SW 1271 (cell line): ENCODE measurements at places on chromosomes 11 and 22.

DNA sequence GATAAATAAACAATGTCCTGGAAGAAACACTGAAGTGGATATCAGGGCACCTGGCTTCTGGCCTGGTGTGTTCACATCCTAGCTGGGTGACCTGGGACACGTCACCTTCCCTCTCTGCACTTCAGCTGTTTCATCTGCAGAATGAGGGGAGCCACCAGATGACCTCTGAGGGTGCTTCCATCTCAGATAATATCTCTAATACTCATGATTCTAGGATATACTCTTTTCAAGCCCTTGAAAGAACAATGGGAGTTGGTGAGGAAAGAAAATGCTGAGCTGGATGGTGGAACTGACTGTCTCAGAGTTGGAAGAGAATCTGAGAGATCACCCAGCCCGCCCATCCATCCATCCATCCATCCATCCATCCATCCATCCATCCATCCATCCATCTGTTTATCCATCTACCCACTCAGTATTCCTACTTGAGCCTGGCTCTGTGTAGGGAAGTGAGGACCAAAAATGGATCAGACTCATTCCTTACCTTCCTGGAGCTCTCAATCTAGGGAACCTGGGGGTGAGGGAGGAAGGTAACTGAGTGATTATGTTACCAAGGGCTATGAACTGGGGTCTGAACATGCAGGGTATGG is 28.2 kb upstream of the LIPT2 start:
- no peak for DNase-seq

GRCh38 chr11:125257190-125257579 is 92.6 kb downstream of the PKNOX2 start:
- DNase-seq, result no peak

GRCh38 chr11:72745925-72746550 is 6.2 kb downstream of the ARAP1 start:
- DNase-seq, result no peak

DNA sequence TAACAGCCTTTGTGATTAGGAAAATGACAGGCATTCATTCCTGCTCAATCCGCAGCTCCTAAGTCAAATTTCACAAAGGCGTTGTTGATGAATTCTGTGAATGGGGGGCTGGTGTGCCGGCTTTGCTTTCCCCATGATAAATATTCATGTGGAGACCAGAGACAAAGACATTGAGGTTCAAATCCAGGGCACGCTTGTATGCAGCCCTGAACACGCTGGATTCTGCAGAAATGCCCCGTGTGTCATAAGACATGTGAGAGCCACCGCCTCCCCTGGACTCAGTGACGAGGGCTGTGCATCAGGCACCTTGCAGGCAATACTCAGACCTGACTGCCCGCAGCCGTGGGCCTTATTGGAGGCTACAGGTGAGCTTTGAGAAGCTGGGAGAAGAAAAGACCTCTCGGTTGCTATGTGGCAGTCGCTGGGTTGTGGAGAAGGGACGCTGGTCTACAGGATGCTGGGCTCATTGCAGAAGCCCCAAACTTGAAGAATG is 906.2 kb downstream of the BRD1 start:
- no peak for DNase-seq

- no peak for DNase-seq
Observed at GRCh38 chr22:38133331-38133730, 22.8 kb upstream of the BAIAP2L2 start.

DNA sequence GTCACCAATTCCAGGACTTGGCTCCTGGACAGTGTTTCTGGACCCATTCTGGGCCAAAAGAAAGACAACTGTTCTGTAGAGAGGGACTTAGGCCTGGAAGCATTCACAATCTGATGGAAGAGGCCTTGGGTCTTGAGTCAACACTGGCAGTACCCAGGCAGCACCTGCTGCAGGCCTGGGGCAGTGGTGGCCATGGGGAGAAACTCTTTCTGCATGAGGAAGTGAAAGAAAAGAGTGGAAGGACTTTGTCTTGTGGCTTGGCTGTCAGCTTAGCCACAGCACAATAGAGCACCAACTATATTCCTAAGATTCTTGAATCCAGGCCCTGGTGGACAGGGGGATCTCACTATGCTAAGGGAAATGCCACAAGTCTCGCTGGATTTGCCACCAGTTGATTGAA is 70.6 kb downstream of the CTSC start:
- no peak for DNase-seq

DNA sequence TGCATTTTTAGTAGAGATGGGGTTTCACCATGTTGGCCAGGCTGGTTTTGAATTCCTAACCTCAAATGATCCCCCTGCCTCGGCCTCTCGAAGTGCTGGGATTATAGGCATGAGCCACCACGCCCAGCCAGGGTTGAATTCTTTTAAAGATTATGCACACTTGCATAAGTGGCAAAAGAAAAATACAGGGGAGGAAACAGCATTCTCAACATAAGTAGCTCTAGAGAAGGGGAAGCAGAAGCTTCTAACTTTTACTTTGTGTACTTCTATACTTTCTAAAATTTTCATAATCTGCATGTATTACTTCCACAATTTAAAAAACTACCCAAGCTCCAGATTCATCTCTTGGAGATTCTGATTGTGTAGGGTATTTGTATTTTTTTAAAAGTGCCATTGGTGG is 108.0 kb downstream of the SLC1A2 start:
- DNase-seq, result no peak

DNA sequence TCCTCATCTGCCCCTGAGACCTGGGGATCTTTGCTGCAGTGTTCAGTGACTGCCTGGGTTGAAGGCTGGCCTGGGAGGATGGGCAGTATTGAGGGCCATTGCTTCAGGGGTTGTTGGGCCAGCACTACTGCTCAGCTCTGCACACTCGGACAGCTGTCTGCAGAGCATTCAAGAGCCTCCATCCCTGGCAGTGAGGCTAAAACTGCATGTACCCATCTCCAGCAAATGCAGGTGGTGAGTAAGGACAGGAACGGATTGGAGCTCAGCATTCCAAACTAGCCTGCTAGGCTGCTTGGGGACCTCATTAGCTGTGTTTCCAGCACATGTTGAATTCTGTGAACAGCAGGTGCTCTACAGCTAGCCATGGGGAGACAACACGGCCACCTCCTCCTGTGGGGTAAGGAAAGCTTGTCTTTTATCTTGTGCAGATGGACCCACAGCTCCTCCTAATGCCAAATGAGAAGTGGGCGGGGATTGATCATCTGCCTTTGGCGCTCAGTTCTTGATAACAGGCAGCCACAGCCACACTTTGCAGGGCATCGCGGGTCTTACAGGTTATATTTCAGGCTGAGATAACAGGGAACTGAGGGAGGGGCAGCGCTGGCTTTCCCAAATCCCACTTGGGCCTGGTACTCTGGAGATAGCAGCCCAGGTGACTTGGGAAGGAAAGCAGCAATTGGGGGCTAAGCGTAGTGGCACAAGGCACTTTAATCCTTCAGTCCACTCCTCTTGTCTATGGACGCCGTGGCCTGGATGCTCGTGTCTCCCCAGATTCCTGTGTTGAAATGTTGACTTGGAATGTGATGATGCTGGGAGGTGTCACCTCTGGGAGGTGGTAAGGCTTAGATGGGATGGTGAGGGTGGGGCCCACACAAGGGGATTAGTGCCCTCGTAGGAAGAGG is 254.5 kb upstream of the B3GAT1 start:
- DNase-seq, result no peak
